Foreskin melanocyte (primary cell): ENCODE measurements at places on chromosomes 5 and 9.

GRCh38 chr5:173123416-173123815 is 20.9 kb upstream of the BNIP1 start:
- no peak for DNase-seq

- no peak for DNase-seq
These were observed 85.7 kb downstream of the IZUMO3 start for GRCh38 chr9:24459953-24460352.

DNA sequence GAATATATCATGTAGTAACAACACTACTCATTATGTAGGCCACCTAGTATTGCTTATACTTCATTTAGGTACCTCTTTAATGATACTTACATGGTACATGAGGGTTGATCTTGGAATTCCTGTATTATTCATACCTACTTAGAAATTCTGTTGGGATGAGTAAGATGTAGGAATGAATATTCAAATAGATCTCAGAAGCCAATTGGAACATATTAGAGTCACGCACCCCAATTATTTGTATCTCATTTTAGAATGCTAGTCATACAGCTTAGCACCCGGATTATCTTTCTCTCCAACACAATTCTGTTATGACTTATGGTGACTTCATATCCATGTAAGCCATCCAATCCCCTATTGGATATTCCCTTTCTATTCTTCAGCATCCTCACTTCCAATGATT is 106.7 kb upstream of the SH3GL2 start:
- DNase-seq, result no peak

DNA sequence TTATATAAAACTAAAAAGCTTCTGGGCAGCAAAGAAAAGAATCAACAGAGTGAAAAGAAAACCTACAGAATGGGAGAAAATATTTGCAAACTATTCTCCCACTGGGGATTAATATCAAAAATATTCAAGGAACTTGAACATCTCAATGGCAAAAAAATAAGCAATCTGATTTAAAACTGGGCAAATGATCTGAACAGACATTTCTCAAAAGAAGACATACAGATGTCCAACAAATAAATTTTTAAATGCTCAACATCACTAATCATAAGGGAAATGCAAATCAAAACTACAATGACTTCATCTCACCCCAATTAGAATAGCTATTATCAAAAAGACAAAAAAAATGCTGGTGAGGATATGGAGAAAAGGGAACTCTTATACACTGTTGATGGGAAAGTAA is 57.2 kb upstream of the SSBP2 start:
- DNase-seq, result no peak

- DNase-seq, result no peak
These were observed 161.3 kb downstream of the MACROH2A1 start for GRCh38 chr5:135237748-135238103.

- DNase-seq, result no peak
These were observed 488.3 kb downstream of the KDM4C start for GRCh38 chr9:7245976-7246580.

GRCh38 chr9:99472916-99473245 is 250.8 kb downstream of the SEC61B start:
- DNase-seq, result no peak

- no peak for DNase-seq
These were observed 64.9 kb upstream of the TARS1 start for GRCh38 chr5:33375900-33376299.

GRCh38 chr5:154648706-154649105 is 106.5 kb upstream of the LARP1 start:
- DNase-seq, result no peak

DNA sequence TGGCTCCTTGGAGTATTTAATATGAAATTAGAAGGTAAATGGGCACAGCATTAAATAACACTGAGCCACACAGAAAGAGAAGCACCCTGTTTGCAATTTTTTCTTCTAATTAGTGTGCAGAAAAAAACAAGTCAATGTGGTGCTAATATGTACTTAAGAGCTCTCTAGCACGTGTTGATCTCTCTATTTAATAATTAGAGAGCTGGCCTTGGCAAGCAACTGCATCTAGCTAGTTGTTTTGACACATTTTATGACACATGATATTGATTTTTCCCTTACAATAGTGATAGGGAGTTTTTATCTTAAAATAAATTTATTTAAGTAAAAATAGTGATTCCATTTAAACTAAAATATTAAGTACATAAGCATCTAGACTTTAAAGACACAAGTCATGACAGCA is 54.5 kb upstream of the NUDT12 start:
- DNase-seq, result no peak
